ENCODE measurements at places on chromosomes 12 and 14.

- DNase-seq, result no peak
These were observed 1.9 kb downstream of the MNAT1 start for GRCh38 chr14:60736494-60736893.

- no peak for DNase-seq
These were observed 8.8 kb upstream of the CEP170B start for GRCh38 chr14:104856157-104856868.

DNA sequence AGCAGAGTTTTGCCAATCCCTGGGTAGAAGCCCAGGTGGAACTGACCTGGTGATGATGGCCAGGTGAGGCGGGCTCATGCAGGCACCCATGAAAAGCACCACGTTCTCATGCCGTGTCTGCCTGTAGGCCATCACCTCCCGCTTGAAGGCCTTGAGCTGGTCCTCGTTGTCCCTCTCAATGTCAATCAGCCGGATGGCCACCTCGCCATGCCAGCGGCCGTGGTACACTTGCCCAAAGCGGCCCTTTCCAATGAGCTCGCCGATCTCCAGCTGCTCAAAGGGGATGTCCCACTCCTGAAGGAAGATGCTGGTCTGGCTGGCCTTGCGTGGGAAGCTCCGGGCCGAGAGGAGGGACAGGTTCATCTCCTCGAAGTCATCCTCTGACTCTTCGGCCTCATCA, 163.4 kb upstream of the NOS1 start:
- DNase-seq, result no peak

GRCh38 chr12:33180918-33181317, 258.7 kb downstream of the SYT10 start:
- no peak for DNase-seq

GRCh38 chr14:20682435-20683124, 1.8 kb upstream of the RNASE4 start:
- peak; percentile 91 for DNase-seq

- no peak for DNase-seq
These were observed 1222.3 kb upstream of the SEL1L start for GRCh38 chr14:82755923-82756322.

GRCh38 chr12:107322063-107322462, 228.7 kb upstream of the CRY1 start:
- DNase-seq, result no peak

- no peak for DNase-seq
These were observed 155.2 kb downstream of the BCL11B start for GRCh38 chr14:99116741-99117295.

DNA sequence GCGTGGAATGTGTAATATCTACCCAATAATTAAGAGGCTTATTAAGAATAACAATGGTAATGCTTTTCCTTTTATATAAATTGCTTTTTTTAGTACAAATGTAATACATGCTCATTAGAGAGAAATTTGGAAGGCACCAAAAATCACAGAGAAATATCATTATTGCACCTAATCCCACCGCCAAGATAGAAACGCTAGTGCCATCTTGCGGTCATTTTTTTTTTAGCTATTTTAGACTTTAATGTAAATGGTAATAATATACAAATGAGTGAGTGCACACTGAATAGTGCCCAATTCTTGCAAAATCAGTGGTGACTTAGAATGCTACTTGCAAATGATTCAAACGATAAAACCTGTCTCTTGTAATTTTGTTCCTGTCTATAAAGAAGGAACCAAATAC, 576.8 kb upstream of the TMEM132C start:
- no peak for DNase-seq

DNA sequence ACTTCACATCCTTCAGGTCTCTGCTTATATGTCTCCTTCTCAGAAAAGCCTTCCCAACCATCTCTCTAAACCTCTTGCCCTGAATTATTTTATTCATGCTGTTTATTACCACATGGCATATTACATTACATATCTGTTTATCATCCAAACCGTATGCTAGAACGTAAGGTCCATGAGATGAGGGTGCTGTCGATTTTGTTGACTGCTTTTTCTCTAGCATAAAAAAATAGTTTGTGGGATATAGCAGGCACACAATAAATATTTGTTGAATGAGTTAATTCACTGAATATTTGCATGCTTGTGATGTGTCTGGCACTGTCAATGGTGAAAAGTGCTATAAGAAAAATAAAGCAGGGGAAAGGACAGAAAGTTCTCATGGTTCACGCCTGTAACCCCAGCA, 22.9 kb downstream of the SAMD4A start:
- DNase-seq, result no peak

DNA sequence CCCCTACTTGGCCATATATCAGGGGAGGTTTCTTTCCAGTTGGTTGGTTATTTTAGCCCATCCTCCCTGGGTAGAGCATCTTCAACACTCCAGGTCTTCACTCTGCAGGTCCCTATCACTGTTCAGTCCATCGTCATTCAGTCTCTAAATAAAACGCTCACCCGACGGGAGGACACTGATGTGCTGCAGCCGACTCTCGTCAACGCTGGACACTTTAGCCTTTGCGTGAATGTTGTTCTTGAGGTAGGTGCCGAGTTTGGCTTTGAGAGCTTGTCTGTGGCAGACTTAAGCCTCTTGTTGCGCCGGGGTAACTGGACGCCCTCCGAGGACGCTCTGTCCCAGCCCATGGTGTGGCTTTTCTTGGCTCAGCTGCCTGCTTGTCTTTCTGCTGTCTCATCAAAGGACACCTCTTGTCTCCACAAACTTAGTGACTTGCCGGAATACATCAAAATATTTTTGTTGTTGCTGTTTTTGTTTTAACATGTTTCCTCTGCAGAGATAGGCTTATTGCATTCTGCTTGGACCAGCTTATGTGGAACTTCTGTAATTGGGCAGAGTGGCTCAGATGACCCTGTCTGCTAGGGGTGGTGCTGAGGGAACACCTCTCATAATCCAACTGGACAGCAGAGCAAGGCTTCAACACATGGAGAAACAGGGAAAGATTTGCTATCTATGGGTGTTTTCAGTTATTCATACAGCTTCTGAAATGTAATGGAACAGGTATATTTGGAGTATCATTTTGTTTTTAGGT, 26.5 kb downstream of the TCTN1 start:
- DNase-seq, result no peak

DNA sequence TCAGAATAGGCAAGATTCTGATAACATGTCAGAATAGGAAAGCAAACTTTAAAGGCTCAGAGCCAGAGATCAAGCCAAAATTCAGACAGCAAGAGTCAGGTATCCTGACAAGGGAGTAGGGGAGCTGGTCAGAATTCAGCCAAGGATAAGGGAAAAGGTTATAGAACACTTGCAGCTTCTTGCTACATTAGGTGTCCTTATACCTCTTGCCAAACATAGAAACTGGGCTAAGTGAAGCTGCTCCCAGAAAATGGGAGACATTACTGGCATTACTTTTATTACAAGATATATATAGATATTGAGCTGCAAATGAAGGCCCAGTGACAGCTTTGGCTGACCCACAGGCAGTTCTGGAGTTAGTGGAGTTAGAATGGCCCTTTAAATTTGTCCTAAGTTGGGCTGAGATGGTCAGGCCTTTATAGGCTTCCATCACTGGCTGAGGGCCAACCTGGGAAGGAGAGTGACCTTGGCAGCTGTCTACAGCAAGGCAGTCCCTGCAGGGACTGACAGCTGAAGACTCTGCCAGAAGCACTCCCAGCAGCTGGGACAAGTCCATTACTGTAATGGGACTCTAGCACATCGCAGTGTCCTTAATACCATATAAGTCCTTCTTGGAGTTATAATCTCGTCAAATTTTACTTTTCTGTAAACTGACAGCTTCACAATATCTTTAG, 83.0 kb downstream of the LRRC9 start:
- no peak for DNase-seq

DNA sequence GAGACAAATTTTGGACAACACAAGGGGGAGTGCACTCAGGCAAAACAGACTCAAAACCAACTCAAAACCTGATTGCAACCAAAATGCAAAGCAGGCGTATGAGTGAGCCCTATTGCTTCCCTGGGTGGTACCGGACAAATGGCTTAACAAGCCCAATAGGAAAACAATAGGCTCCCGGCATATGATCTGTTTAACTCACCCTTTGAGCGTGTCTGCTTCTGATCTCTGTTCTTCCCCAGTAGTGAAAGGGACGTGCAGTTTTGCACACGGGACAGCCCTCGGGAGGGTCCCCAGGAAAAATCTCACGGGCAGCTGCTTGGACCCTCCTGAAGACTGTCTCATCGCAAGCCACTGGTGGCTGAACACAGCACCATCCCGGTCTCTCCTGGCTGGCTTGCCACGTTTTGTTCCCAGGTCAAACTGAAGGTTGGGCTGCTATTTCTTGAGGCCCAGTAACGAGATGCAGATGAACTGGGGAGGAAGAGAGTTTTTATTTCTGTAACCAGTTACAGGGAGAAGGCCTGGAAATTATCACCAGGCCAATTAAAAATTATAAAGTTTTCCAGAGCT, 9.9 kb downstream of the SOAT2 start:
- DNase-seq, result no peak

GRCh38 chr14:74483321-74483720, 9.8 kb downstream of the NPC2 start:
- DNase-seq, result no peak

DNA sequence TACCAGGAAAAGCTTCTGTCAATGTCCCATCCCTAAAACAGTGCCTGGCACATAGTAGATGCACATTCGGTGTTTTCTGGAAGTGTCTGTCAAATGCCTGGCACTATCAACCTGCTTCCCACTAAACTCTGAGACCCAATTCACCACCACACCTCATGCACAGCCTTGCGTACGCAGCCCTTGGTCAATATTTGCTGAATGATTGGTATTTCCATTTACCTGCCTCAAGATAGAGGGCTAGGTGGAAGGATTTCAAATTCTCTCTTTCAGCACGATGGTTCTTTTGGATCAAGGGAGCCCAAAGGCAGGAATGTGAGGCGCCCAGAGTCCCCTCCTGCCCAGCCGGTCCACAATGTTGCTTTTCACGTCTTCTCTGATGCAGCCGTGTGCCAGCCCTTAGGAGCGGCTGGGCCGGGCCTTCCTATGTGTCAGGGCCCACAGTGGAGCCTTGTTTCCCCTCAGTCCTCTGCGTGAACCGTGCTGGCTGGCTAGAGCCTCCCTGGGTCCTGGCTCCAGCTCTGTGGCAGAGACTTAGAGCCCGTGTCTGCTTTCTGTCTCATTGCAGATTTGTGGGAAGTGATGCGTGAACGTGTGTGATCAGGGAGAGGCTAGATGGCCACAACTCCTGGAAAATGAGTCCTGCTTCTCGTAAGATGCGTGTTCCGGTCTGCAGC, 99.9 kb upstream of the RFLNA start:
- no peak for DNase-seq
